ENCODE measurements at places on chromosomes 1 and 21. TPM values are rescaled to one million over a fixed set of nuclear protein-coding genes. Genes with fewer than 3 reads are reported as not detected.

DNA sequence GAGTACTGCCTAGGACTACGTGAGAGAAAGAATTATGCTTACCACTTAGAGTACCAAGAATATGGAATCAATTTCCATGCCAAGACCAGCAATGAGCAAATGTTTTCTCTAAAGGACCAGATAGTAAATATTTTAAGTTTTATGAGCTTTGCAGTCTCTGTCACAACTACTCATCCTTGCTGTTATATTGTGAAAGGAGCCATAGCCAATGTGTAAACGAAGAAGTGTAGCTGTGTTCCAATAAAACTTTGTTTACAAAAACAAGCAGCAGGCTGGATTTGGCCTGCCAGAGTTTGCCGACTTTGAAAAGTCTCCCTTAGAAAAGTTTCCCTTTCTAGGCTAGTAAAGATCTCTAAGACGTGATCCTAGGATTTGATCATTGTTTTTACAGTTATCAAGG lies 128.8 kb downstream of the PDE4B start:
- DNase-seq = no peak

GRCh38 chr1:182723200-182723599 lies 38.8 kb upstream of the RGS8 start:
- no peak for DNase-seq

DNA sequence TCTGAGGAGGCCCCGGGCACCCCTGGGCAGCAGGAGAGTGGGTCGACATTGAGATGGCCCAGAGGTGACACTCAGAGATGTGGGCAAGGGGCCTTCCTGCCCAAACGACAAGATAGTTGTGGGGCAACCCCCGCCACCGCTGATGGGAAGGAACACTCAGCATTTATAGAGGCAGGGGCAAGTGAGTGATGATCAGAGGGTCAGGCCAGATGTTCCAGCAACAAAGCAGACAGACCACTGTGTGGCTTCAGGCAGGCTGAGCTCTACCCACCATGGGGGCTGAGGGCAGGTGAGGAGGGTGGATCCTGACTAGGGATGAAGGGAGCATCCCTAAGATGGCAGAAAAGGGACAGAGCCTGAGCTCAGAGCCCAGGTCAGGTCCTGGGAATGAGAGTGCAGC lies 362.7 kb downstream of the PTPRU start:
- no peak for DNase-seq

SPRR3 gene
- not detected for total RNA-seq

GRCh38 chr1:161511018-161511755 lies 5.9 kb downstream of the FCGR2A start:
- DNase-seq = no peak

- DNase-seq = peak; percentile 23
These were observed at the start of gene MOV10 for GRCh38 chr1:112674440-112674985. TSS of gene MOV10 (plus strand) at chr1:112674659. CDS start at chr1:112674913, 254 bp downstream.

- DNase-seq = no peak
These were observed 17.4 kb downstream of the TIAM1 start for GRCh38 chr21:31326522-31327242.

GRCh38 chr1:200048244-200048643 lies 20.7 kb downstream of the NR5A2 start:
- DNase-seq = no peak

ARHGEF16 gene
- total RNA-seq = 0.45 TPM

DNA sequence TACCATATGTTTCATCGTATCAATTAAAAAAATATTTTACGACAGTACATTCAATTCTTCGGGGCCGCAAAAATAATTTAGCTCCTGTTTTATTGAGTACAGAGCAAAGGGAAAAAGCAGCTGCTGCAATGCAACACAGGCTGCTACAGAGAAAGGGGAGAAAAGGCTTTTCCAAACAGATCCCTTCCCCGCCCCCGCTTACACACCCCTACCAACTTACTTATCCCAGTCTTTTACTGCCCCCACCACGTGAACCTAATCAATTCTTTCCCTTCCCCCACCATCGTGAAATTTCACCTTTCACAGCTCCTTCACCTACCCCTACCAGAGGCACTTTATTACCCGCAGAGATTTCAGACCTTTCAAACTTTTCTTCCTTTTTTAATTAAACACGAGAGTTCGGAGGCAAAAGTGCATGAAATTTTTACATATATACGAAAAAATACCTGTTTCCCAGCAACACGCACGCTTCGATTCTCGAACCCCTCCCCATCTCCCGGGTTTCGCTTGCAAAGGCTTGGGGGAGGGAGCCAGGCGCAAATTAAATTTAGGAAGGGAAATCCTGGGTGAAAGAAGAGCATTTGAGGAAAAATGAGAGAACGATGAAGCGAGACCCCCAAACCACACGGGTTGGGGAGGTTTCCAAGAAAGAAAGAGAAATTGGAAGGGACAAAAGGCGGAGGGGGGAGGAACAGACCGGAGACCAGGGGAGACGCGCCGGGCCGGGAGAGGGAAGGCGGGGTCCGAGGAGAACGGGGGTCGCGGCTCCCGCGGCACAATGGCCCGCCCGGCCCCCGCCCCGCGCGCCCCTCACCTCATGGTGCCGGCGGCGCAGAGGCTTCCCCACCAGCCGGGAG lies 823 bp downstream of the ENAH start:
- DNase-seq = peak; percentile 11

GRCh38 chr1:23634840-23635651 lies 56.6 kb upstream of the RPL11 start:
- peak; percentile 43 for DNase-seq

DNA sequence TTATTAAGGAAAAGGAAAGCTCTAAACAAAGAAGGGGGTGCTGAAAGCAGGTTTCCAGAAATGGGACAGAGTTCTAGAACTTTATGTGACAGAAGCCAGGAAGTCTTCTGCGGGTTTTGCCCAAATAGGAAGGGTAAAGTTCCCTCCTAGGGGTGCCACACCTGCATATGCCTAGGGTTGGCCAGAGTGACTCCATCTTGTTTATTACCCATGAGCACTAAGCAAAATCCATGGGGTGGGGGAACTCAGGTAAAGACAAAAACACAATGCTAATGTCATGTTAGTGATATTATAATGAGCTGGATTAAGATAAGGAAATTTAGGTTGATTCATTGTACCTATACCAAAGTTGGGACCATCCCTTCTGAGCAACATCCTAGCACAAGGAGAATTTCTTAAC lies 1132.7 kb downstream of the KCNT2 start:
- no peak for DNase-seq

GRCh38 chr1:159921251-159921650 lies 4.1 kb downstream of the TAGLN2 start:
- DNase-seq = no peak

DNA sequence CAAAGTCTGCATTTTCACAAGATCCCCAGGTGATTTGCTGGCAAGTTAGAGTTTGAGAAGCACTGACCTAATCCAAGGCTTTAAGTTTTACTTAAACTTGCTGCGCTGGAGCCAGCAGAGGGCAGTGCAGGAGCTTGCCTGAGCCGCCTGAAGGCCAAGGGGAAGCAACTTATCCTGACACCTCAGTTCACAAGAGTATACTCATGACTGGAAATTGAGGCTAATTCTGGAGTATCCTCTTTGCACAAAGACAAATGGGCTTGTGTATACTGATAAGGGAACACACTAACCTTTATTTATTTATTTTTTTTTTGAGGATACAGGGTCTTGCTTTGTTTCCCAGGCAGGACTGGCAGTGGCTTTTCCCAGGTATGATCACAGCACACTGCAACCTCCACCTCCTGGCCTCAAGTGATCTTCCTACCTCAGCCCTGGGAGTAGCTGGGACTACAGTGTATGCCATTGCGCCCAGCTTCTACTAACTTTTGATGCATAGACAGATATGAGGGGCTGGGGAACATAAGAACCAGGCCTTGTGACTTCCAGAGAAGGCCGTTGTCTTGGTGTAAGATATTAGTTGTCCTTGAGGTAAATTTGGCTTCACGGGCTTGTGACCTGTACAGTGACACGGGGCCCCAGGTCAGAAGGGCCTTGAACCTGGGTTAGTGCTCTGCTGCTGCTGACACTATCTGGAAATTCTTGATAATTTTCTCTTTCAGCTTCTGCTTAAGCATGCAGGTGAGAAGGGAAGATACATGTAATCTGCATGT lies 29.0 kb upstream of the SLAMF1 start:
- DNase-seq = peak; percentile 7

DNA sequence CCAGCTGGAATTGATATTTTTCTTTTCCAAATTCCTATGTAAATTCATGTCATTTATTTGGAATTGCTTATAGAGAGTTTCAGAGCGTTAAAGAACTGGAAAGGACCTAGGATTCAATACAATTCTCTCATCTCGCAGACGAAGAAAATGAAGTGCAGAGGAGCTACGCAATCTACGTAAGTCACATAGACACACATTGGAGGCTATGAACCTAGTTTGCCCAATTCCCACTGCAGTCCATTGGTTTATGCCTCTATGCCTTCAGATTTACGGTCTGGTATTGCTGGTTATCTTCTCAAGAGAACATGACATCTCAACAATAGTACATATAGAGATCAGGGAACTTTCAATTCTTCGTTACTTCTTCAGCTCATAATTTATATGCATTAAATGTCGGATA lies 971 bp upstream of the RNF2 start:
- peak; percentile 12 for DNase-seq

GRCh38 chr1:69952676-69953075 lies 252.7 kb downstream of the LRRC40 start:
- no peak for DNase-seq

RIMKLA gene
- 10.3 TPM for total RNA-seq

TAF5L gene
- total RNA-seq = 22.7 TPM

DNA sequence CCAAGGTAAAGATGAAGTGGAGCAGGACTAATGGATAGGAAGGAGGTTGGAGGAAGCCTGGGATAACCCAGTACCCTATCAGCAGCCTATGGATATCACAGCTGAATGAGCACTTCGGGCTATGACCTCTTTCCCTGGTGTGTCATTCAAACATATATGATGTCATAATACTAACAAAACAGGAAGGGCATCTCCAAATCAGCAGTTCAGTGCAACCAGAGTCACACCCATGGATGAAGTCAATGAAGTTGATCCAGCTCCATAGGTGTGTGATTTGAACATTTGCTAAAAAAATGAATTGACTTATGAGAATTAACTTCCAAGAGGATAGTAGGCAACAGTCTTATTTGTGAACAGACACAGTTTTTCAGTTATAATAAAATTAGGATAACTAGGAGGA lies 1.7 kb upstream of the C1orf116 start:
- no peak for DNase-seq

DNA sequence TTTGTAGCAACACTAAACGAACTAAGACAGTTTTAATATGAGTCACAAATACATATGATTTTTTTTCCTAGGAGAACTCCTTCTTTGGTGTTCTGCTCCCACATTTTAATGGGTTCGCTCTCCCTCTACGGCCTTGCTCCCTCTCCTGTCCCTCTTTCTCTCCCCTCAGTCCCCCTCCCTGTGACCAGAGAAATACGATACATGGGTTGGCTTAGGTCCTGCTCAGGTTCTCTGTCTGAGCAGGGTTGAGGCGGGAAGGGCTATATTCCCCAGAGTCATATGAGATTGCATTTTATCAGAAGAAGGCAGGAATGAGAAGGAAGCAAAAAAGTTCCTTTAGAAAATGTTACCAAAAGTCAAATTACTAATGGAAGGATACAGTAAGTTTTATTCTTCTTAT lies 44.6 kb downstream of the UBE2U start:
- DNase-seq = no peak

DNA sequence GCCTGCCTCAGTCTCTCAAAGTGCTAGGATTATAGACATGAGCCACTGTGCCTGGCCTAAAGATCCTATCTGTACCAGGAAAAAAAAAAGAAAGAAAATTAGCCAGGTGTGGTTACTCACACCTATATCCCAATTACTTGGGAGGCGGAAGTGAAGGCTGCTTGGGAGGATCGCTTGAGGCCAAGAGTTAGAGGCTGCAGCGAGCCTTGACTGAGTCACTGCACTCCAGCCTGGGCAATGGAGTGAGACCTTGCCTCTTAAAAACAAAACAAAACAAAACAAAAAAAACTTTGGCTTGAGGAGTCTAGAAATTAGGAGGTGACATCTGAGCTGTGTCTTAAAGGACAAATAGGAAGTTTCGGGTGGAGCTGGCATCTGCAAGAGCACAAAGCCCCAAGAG lies 38.7 kb upstream of the KIF26B start:
- no peak for DNase-seq

DNA sequence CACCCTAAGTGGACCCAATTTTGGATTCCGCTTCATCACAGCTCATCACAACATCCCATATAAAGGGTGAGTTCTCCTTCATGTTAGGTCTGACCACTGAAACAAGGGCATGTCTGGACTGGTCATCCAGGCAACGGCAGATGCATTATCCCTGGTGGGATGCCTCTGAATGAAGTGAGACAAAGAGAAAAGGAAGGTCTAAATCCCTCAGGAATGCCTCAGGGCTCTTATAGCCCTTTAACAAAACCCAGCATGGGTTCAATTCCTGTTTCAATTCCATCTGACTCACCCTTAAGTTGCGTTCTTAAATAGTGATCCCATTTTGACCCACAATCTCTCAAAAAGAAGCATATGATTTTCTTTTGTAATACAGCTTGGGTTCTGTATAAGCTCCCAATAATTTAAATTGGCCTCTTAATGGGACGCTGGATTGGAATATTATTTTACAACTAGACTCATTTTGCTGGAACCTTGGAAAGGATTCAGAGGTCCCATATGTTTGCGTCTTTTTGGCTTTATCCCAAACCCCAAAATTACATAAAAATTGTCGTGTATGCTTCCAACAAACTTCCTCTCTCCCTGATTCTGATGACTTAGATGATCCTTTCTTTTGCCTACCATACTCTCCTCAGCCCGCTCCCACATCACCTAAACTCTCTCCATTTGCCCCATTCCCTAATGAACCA lies 287.4 kb upstream of the ZP4 start:
- DNase-seq = no peak

- no peak for DNase-seq
These were observed 159.8 kb downstream of the PBX1 start for GRCh38 chr1:164718821-164719220.

- DNase-seq = no peak
These were observed 4.2 kb upstream of the BCL10 start for GRCh38 chr1:85280636-85281035.

DNA sequence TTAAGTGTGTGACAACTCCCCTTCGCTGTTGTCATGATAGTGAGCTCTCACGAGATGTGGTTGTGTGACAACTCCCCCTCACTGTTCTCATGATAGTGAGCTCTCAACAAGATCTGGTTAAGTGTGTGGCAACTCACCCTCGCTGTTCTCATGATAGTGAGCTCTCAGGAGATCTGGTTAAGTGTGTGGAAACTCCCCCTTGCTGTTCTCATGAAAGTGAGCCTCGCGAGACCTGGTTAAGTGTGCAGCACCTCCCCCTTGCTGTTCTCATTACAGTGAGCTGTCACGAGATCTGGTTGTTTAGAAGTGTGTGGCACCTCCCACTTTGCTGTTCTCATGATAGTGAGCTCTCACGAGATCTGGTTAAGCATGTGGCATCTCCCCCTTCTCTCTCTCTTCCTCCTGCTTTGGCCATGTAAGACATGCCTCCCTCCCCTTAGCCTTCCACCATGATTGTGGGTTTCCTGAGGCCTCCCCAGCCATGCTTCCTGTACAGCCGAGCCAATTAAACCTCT lies 25.1 kb upstream of the LSS start:
- DNase-seq = no peak

DNA sequence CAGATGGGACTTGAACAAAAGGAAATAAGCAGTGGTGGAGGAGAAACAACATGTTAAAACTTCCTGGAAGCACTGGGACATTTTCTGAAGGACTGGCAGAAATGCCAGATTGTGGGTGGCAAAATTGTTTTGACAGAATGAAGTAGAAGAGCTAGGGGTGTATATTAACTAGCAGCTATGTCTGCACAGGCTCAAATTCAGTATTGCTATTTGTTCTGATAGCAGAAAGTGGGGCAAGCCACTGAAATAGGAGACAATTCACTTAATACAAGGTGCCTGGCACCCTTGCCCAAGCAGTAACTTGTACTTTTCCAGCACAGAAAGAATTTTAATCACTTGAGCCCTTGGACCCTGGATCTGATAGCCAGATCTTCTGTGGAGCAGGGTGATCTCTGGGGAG lies 11.8 kb upstream of the PIGM start:
- no peak for DNase-seq
